Activated CD4-positive, alpha-beta T cell treated with anti-CD3 and anti-CD28 coated beads, Interleukin-2, Interleukin-6, amounts not matched to agents 100 ng/mL and 50 ng/mL, durations not matched to agents 16 hours and 8 hours (primary cell): ENCODE measurements at places on chromosomes 4 and X.

DNA sequence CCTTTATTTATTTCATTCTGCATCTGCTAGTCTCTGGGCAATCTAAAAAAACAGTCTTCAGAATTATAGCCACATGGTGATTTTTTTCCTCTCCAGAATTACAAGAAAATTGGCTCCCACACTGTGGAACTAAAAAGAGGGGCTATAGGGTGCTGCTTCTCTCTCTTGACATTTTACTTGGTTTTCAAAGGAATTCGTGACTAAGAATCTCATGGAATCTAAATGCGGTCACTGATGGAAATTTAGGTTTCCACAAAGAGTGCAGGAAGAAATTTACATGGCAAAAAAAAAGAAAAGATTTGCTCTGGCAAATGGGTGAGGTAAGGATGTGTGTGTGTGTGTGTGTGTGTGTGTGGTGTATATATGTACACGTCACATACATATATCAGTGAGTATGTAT is 10.2 kb downstream of the ATXN3L start:
- no peak for DNase-seq

GRCh38 chr4:142913461-142914030 is 67.4 kb upstream of the INPP4B start:
- no peak for DNase-seq

DNA sequence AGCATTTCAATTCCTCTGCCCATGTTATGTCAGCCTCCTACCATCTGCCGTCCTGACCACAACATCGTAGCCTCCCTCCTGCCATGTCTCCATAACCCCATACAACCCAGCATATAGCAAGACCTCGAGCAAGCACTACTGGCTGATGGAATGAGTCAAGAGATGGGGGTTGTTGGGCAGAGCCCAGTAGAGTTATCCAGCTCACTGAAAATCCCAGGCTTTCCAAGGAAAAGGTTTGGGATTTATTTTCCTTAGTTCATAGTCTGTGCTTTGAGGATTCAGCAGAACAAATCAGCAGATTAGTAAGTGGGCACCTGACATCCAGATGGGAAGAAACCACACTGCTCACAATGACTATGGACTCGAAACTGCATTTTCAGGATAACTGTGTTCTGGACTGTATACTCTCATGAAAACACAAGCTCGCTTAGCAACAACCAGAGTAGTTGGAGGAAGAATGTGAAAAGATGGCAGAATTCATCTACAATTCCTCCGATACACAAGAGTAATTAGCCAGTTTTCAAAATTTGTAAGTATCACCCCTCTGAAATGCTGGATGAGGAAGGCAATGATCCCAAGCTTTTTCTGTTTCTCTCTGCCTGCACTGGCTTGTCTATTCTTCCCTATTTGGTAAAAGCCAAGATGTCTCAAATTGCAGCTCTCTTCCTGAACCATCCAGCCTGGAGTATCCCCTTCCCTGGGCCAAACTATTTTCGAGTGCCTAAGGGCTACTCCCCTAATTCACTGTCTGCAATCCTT is 186.2 kb upstream of the TBL1X start:
- DNase-seq: no peak

GRCh38 chr4:136740326-136740725 is 792.0 kb downstream of the PCDH18 start:
- no peak for DNase-seq

- DNase-seq: no peak
Observed at GRCh38 chr4:123306769-123307168, 89.8 kb upstream of the SPRY1 start.

DNA sequence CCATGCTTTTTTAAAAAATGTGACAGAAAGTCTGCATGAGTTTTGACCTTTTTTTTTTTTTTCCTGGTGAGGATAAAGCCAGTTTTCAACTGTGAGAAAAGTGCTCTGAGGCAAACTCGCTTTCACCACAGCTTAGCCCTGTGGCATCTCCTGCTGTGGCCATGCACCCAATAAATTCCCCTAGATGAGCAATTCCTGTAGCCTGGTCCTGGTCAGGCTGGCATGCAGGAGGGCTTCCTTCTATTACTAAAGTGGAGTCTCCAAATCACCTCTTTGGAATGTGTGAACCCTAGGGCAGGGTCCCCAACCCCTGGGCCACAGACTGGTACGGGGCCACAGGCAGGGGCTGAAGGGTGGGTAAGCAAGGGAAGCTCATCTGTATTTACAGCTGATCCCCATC is 265.4 kb downstream of the RAPGEF2 start:
- DNase-seq: no peak

DNA sequence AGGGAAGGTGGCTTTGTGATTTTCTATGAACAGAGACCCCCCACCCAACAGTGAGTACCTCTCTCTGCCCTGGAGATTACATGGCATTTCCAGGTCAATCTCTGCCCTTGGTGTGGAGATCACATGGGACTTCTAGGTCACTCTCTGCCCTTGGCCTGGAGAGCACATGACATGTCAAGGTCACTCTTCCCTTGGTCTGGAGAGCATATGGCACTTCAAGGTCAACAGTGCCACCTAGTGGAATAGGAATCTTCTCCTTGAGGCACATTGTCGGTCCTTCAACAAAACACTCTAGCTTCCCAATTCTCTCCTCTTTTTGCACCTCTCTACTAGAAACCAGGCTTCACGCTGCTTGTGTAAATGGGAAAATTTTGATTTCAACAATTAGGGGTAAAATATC is 66.2 kb upstream of the TACR3 start:
- DNase-seq: peak; percentile 44

DNA sequence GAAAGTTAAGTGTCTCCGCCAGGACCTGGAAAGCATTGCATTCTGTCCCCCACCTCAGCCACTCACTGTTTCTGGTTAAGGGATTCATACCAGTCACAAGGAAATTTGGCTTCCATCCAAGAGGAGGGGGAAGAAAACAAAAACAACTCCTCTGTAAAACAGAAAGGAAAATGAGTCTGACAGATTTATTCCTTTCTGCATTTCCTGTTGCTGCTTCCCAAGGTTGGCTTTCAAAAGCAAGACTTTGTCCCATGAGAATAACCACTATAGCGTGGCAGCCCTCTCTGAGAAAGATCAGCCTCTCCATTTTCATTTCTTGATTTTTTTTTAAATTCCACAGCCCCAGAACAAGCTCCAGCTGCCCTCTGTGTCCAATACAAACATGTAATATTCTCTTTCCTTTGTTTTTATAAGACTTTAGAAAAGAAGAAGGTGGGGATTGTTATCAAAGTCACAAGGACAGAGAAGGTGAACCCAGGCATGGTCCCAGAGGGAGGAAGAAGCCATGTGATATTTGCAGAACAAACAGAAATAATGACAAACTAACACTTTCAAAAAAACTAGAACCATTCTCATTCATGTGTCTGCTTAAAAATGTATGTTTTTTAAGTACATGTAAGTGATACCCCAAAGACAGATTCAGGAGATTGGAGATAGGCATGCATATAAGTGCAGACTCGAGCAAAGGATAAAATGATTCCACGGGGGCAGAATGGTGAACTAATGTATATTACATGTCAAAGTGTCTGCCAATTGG is 90.7 kb upstream of the DCLK2 start:
- DNase-seq: no peak
